Fibroblast of upper back skin (primary cell): ENCODE measurements at places on chromosomes 6 and 20.

DNA sequence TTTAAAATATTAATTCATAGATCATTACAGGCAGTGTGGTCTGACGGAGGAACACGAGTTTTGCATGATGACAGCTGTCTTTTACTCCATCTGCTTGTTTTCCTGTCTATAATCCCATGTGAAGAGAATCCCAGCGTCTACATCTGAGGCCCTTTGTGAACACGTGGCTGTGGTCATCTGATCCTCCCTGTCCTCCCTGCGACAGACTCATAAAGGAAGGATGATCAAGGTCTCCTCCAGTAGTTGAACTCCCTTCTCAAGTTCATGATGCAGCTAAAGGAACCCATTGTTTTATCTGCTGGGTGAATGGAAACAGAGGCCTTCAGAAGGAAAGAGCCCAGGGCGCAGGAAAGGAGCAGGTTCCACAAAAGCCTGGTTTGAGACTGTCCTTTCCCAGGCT lies 435.8 kb upstream of the JARID2 start:
- no peak for DNase-seq

DNA sequence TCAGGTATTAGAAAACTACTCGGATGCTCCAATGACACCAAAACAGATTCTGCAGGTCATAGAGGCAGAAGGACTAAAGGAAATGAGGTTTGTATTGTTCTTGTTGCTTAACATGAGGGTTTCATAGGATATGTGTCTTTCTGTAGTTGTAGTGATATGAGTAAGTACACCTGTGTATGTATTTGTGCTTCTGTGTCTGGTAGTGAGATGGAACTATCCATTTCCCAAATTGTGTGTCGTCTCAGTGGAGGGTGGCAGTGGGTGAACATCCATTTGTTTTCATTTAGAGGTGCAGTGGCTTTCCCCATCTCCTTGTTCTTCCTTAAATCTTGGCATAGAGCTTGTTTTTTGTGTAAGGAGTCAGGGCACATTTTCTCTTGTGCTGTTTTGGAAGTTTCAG lies 8.2 kb downstream of the ASXL1 start:
- DNase-seq: no peak

- no peak for DNase-seq
These were observed 8.5 kb upstream of the FABP7 start for GRCh38 chr6:122770835-122771601.

GRCh38 chr6:34574647-34575293 lies 18.6 kb upstream of the SPDEF start:
- DNase-seq: no peak

- no peak for DNase-seq
These were observed 318.9 kb downstream of the HDGFL1 start for GRCh38 chr6:22888163-22888752.
